ENCODE measurements at places on chromosomes 3 and 15.

DNA sequence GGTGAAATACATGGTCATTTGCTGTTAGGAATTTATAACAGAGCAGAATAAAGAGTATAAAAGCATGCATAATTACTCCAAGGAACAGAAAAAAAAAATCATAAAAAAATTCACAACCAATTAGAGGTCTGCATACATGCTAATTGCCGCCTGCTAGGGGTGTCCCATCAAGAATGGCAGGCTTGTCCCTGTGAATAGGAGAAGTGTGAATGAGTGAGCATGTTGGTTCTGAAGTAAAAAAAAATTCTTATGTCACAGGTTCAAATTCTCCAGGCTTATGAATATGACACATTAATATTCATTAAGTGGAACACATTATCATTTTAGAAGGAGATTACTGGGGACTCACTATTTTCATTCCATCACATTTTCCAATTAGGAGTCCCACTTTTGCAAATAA is 822.7 kb downstream of the NTRK3 start:
- DNase-seq: no peak

- DNase-seq: no peak
These were observed 24.2 kb upstream of the MBNL1 start for GRCh38 chr3:152244517-152244888.

- DNase-seq: no peak
These were observed 72.5 kb downstream of the WWTR1 start for GRCh38 chr3:149585401-149585726.

GRCh38 chr3:56800832-56801661 is 702 bp downstream of the ARHGEF3 start:
- DNase-seq: no peak

DNA sequence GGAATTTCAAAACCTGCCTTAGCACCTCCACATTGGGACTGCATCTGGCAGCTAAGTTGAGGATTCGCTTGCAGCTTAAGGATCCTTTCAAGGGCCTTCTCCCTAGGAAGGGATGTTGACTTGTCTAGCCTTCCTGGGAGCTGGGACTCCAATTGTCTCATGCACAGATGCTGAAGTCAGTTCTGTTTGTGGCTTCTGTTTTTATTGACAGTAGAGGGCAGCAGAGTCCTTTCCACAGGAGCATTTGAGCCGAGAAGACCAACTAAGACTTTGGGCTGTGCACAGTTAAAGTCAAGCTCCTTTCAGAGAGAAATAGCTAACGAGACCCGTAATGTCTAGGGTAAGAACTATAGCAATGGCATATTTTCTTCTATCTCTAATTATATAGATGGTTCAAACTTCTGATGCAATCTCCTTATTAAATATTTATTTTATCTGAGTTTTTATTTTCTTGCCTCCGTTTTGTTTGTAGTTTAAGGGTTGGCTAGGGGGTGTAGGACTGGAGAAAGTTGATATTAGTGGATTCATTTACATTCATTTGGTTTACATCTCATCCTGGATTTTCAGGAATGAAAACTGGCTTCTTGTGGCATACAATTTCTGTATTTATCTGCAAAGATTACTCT is 59.7 kb upstream of the KBTBD8 start:
- peak; percentile 12 for DNase-seq

- DNase-seq: no peak
These were observed 68.2 kb downstream of the SIDT1 start for GRCh38 chr3:113600418-113601182.

DNA sequence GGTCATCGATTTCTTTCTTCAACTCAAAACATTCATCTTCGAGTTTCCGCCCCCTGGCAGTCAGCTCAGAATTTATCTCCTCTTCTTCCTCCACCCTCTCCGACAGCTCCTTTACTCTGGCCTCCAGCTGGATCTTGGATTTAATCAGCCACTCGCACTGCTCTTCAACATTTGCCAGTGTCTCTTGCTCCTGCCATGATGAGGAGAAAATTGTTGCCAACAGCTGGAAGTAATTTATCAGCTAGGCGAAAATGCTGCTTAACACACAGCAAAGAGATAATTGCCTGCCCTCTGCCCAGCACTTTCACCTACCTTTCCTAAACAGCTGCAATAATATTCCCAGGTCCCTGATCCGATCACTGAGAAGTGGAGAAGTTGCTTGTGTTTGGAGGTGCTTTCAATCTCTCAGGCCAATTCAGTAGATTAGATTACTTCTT is 69.3 kb downstream of the MYH15 start:
- DNase-seq: peak; percentile 5

DNA sequence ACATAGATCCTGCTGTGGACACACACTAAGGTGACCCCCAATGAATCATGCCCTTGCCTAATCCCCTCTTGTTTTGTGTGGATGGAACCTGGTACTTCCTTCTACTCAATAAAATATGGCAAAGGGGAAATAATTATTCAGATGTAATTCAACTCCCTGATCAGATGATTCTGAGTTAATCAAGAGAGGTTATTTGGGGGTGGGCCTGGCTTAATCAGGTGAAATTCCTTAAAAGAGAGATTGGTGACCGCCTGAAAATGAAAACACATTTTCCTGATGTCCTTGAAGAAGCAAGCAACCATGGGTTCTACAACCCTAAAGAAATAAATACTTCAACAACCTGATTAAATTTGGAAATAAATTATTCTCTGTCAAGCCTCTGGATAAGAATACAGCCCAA is 8.3 kb upstream of the SLITRK3 start:
- no peak for DNase-seq

- DNase-seq: no peak
These were observed 47.4 kb downstream of the CLSTN2 start for GRCh38 chr3:139982404-139982803.

- DNase-seq: no peak
These were observed 996.5 kb downstream of the TUSC7 start for GRCh38 chr3:117706037-117706436.

- DNase-seq: no peak
These were observed 193.4 kb upstream of the UBE2E1 start for GRCh38 chr3:23612296-23612891.

- no peak for DNase-seq
These were observed 328.5 kb upstream of the TLE3 start for GRCh38 chr15:70426096-70426821.

DNA sequence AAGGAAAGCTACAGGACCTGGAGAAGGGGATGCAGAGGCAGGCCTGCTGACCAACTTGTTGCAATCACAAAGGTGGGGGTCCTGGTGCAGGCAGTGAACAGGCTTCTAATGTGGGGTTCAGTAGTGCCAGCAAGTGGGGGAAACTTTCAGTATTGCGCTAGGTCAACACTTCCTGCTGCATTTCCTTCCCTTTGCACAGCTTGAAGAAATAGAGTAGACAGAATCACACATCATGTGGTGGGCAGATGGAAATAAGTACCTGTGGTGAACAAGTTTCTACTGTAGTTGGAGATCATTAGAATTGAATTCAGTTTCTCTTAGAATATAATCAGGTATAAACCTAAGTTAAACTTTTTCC is 63.4 kb downstream of the RGMA start:
- DNase-seq: no peak

DNA sequence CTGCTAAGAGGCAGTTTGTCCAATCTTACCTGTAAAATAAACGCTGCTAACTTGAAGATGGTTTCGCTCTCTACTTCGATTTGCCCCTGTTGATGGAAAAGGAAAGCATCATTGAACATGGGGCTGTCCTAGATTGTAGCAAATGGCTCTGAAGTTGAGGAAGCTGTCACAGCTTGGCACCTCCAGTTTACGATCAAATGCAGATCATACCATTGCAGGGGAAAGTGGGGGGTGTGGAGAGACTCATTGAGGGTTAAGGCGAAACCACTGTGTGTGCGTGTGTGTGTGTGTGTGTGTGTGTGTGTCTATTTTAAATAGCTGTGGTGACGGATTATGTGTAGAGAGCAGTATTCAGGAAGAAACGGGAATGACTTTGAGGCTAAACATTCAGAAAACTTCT is 127.6 kb upstream of the LMOD3 start:
- DNase-seq: no peak

- DNase-seq: no peak
These were observed 49.2 kb downstream of the MBNL1 start for GRCh38 chr3:152317956-152318355.

- no peak for DNase-seq
These were observed 109.4 kb upstream of the SMAD3 start for GRCh38 chr15:66955871-66956585.

DNA sequence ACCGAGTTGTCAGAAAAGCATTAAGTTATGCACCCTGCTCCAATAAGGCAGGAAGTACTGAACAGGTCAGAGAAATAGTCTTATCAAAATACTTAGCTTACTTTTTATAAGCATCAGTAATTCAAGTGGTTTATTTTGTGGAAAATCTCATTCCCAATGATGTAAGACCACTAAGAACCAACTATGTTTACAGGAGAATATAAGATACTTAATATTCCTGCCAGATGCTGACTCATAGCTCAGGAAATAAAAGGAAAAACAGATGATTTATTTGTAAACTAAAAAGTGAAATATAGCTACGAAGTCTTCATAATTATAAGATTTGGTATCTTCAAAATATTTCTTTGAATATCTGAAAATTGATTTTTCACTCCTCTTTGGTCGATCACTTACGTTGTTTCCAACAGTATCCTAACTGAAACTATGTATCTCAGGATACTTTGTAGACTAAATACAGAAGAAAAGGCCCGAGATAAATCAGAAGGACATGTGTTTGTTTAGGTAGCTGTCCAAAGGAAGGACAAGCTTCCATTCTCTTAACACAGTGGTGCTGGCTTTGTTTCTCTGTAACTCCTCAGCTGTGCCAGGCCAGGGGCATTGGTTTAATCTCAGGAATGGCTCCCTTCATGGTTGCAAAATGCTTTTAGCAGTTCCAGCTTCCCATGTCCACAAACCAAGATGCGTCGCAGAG is 295.8 kb downstream of the GBE1 start:
- DNase-seq: no peak

- no peak for DNase-seq
These were observed 34.3 kb downstream of the SEC22C start for GRCh38 chr3:42547401-42547945.

DNA sequence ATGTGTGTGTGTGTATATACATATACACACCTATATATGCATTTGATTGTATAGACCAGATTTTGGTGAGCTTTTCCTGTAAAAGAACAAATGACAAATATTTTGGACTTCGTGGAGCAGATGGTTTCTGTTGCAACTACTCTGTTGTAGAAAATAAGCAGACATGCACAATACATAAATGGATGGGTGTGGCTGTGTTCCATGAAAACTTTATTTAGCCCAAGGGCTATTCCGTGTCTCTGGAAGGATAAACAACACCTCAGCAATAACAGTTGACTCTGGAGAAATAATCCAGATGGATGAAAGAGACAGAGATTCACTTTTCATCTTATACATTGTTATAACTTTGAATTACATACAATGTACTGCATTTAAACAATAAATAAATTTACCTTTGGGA is 441.4 kb downstream of the CNTN3 start:
- no peak for DNase-seq

DNA sequence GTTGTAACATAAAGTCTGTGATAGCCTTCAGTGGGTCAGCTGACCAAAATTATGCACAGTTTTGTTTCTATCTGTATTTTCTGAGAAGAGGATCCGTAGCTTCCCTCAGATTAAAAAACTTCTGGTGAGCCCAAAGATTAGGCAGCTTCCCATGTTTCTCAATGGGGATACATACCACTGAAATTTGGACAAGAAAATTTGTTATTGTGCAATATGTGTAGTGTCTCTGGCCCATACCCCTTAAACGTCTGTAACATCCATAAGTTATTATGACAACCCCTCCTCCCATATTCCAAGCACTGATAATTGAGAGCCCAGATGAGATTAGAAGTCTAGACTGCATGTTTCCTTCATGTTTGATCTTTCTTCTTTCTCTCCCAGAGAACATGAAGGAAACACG is 1.9 kb upstream of the MITF start:
- no peak for DNase-seq

DNA sequence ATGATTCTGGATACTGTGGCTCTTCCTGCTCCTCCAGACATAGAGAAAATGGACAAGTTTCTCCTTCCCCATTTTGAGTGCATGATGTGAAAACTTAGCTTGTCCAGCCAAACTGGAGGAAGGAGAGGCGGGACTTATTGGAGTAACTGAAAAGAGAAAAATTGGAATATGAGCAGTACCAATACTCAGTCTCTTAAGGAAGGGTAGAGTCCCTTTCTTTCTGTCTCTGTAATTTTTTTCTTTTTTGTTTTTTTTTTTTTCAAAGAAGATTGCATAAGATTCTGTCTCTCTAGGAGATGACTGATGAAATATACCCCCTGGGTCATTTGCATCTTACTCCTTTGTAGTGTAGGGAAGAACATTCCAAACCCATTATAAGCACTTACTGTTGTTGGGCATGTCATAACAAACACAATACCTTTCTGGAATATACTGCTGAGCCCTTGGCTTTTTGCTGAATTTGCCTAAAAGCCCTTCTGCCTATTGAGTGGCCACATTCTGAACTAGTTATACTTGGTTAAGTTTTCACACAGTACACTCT is 498.1 kb upstream of the TPRG1 start:
- DNase-seq: no peak

GRCh38 chr15:42939841-42940240 is 19.3 kb upstream of the TTBK2 start:
- no peak for DNase-seq

- DNase-seq: no peak
These were observed 841.6 kb upstream of the DPPA4 start for GRCh38 chr3:110178965-110179364.

DNA sequence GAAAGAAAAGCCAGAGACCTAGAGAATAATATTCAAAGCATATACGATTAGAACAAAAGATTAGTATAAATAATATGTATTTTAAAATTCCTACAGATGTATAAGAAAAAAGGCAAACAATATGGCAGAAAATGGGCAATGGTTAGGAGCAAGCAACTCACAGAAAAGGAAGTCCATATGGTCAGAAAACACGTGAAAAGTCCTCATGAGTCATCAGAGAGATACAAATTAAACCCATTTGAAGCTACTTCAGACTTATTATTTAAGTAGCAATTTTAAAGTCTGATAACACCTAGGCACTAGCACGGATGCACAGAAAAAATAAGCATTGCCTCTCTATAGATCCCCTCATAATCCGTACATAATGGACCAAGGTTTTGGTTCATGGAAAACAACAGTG is 25.6 kb downstream of the SLC7A14 start:
- DNase-seq: no peak

- no peak for DNase-seq
These were observed 124.8 kb upstream of the ABI3BP start for GRCh38 chr3:101117980-101118379.

DNA sequence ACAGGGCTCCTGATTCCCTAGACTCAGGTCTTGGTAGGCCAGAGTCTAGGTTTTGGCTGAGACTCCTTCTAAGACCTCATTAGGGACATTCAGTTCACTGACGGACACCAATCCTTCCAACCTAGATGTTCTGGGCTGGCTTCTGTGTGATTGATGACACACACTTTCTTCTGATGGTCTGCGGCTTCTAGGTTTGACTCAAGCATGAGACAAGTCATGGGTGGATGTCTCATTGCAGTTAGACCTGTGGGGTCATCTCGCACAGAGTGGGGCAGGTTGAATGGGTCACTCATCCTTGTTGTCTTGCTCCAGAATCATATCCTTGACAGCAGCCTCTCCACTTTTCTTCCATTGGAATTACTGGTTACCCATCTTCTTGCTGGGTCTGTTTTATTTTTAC is 35.8 kb downstream of the ARNT2 start:
- no peak for DNase-seq
